NCI-H2081 (cell line): ENCODE measurements at places on chromosomes 3 and 15.

GRCh38 chr3:56822501-56822900 is 20.8 kb upstream of the ARHGEF3 start:
- no peak for DNase-seq

DNA sequence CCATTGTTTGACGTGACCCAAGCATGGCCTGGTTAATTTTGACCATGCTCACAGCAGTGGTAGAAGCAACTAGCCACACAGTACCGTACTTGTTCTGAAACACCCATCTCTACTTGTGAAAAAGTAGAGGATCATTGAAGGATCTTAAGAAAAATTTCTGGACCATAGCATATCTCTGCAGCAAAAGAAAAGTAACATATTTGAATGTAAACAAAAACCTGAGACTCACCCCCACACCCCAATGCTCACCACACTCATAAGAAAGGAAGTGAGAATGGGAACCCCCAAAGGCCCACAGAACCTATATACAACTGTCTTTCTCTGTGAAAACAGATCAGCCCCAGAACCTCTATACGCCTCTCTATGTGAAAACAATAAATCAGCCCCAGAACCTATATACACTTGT is 33.8 kb upstream of the TFRC start:
- DNase-seq = no peak

- no peak for DNase-seq
Observed at GRCh38 chr3:115354010-115354409, 206.9 kb upstream of the ZBTB20 start.

- DNase-seq = no peak
Observed at GRCh38 chr3:178847190-178847589, 224.4 kb downstream of the ZMAT3 start.

DNA sequence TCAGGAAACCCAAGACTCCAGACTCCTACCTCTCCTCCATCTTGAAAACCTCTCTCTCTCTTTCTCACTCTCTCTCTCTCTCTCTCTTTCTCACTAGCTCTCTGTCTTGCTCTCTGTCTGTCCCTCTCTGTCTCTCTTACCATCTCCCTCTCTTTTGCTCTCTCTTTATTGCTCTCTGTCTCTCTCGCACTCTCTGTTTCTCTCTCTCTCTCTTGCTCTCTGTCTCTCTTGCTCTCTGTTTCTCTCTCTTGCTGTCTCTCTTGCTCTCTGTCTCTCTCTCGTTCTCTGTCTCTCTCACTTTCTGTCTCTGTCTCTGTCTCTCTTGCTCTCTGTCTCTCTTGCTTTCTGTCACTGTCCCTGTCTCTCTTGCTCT is 75.0 kb upstream of the NR2E3 start:
- no peak for DNase-seq

GRCh38 chr3:47536221-47536891 is 22.8 kb upstream of the ELP6 start:
- DNase-seq = no peak

DNA sequence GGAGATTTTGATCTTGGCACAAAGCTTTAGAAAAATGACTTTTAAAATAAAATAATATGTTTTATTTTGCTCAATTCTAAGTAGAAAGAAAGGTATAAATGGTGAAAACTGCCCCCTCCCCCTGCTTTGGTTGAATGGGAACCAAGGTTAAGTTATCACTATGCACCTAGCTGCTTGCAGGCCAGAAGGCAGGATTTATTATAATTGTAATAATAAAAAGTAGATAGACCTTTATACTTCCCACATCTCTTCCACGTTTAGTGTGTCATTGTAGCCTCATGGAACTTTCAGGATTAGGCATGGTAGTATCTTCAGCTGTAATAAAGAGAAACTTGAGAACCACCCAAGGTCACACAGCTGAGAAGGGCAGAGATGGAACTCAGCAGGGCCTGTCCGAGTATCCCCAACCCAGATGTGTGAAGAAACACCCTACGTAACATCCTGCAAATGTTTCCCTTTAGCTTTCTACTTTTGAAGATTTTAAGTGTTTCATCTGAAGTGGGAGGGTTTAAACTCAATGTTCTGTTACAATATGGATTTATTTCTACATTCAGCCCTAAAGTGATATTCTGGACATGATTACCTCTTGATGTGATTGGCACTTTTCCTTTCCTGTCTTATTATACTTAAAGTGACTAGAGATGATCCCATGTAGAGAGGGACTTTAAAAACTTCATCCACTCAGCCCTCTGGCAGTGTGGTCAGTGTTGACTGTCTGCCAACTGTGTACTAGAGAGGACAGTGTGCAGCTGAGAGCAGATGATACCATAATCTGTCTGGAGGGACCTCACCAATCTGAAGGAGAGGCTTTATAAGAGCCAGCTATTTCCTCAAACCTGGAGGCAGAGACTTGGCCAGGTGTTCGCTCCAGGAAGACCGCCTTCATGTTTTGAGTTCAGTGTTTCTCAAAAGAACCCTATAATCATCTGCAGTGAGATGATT is 282.5 kb upstream of the TRIM42 start:
- no peak for DNase-seq

DNA sequence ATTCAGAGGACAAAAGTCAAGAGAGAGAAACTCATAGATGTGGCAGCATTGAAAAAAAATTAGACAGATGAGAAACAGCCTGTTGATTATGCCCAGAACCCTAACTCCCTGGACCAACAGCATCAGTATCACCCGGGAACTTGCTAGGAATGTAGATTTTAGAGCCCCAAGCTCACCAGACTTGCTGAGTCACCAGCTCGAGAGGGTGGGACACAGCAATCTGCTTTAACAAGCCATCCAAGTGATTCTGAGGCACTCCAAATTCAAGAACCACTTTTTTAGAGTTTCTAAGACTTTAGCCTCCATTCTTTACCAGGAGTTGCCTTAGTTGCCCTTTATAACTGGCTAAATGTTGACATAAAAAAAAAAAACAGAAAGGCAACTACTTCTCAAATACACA is 70.9 kb downstream of the CGGBP1 start:
- DNase-seq = no peak

- DNase-seq = no peak
Observed at GRCh38 chr3:97952872-97953271, 19.4 kb downstream of the RIOX2 start.

DNA sequence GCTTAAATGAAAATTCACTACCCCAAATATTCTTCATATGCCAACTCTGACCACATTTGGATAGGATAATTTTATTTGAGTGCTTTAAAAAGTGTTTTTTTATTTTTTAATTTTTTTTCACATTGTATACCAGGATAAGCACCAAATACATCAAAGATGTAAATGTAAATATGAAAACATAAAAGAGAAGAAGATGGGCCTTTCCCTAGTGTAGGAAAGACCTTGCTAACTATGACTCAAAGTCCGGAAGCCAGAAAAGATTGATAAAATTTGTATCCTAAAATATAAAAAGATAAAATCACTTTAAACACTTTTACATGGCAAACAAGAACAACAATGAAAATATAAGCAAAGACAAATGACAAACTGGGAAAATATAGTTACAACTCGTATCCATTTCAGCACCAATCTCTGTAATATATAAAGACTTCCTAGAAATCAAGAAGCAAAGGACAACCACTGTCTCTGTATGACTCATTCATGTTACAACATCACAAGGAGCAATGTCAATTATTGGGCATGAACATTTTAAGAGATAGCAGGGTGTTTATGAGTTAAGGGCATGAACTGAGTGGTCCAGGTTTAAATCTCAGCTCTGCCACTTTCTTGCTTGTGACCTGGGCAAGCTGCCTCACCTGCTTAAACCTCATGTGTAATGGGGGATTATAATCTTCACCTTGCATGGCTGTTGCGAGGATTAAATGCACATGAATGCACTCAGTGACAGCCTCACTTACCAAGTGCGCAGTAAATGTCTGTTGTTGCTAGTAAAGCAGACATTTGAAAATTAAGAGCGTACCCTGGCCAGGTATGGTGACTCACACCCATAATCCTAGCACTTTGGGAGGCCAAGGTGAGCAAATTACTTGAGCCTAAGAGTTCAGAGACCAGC is 25.3 kb upstream of the ARHGEF3 start:
- no peak for DNase-seq

- DNase-seq = no peak
Observed at GRCh38 chr3:142000325-142000870, 124.0 kb downstream of the ATP1B3 start.

- no peak for DNase-seq
Observed at GRCh38 chr3:197958346-197958745, 1.7 kb upstream of the LMLN start.

DNA sequence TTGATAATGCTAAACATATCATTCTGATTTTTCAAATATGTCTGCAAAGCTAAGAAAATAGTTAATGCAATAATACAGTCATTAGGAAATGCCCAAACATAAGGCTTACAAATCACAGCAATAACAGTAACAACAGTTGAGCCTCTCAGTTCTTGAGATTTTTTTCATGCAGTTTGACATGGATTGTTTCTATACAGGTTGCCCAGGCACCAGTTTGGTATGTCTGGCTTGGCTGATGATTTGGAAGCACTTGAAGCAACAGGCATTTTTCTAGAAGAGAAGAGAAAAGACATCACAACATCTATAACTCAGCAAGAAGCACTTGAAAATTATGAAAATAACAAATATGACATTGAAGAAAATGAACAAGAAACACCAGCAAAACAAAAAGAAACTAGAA is 78.7 kb upstream of the COL6A5 start:
- DNase-seq = no peak

DNA sequence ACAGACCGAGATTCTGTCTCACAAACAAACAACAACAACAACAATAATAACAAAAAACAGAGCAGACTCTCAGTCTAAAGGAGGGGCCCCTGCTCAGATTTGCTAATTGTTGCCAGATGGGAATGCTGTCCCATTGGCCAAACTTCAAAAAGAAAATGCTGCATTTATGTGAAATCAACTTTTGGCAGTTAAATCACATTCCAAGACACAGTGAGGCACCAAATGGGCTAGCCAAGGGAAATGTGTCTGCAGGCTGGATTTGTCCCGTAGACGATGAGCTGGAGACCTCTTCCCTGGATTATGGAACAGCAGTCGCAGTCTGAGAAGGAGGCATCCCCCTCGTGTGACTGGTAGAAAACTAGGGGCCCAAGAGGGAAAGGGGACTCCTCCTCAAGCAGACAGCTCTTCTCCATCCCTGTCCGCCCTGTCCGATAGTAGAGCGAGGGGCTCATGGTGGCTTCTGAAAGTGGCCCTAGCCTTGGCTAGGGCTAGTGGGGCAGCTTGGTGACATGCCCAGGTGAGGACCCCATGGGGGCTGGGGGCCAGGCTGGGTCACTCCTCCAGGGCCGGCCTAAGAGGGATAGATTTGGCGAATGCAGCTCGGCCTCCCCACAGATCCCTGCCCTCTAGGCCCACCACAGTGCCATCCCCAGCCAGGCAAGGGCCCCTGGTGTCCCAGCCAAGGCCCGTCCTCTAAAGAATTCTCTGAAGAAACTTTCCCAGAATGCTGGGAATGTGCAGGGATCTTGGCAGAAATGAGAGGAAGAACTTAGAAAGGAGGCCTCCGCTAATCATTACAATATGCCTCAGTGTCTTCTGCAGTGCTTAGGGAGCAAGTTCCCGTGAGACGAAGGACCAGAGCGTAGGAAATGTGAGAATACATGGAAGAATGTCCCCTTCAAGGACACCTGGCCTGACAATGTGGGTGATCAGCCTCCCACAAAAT is 2.0 kb downstream of the SLC22A14 start:
- no peak for DNase-seq

- DNase-seq = no peak
Observed at GRCh38 chr3:78845605-78846004, 922.2 kb downstream of the ROBO1 start.

- DNase-seq = no peak
Observed at GRCh38 chr15:70795311-70795665, 31.9 kb upstream of the UACA start.

DNA sequence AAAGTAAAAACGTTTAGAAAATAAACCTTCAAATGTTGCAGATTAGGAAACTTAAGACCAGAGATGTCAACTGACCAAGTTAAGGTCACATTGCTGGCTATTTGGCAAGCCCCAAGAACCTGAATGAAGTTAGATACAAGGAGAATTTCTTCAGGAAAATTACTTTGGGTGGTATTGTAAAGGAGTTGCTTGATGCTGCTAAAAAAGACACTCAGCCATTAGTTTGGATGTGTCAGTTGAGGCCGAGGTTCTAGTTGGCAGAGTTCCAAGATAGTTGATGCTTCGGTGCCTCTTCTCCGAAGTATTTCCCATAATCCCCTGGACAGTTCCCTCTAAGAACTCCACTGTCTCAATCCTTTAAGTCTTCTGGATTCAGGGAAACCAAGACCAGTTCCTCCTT is 24.3 kb downstream of the SIAH2 start:
- DNase-seq = no peak

- DNase-seq = no peak
Observed at GRCh38 chr3:122952520-122952919, 75.0 kb downstream of the SEMA5B start.

DNA sequence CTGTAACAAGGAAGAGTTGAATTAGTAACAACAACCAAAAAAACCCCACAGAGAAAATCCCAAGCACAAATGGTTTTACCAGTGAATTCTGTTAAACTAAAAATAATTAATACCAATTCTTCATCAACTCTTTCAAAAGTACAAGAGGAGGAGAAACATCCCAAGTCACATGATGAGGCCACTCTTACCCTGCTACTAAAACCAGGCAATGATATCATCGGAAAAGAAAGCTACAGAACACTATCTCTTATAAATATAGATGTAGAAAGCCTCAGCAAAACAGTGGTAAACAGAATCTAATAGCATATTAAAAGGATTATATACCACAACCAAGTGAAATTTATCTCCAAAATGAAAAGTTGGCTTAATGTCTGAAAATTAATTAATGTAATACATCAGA is 168.1 kb upstream of the SLCO3A1 start:
- DNase-seq = no peak

DNA sequence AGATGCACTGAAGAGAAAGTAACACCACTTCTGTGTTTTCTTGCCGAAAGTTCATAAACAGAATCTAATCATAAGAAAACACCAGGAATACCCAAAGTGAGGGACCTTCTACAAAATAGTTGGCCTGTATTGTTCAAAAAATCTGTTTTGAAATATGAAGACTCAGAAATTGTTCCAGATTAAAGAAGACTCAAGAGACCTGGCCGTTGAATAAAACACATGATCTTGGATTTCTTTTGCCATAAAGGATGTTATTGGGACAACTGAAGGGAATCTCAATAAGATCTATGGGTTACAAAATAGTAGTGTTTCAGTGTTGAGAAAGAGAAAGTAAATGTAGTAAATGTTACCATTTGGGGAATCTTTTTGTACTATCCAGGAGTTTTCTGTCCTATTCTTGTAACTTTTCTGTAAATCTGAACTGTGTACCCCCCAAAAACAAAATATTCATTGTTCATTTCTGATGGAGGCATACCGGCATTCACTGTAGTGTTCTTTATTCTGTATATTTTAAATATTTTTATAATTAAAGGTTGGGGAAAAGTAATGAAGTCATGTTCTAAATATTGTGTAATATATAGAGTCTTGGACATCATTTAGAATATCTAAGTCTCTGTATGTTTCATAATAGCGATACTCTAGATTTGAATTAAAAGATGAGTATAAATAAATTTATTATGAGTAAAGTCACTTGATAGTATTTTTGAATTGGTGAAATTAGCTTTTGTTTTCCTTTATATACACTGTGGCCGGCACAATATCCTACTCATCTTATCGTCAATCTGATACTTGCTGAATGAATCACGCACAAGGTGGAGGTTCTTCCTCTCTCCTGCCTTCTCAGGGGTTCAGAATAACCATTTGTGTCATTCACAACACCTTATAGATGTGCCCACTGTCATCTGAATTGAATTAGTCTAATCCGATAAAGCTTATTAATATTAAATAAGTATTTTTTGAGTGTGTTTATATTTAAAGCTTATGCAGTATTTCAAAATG is 66.7 kb downstream of the TRAK1 start:
- no peak for DNase-seq
